ENCODE measurements at places on chromosomes 4 and X.

DNA sequence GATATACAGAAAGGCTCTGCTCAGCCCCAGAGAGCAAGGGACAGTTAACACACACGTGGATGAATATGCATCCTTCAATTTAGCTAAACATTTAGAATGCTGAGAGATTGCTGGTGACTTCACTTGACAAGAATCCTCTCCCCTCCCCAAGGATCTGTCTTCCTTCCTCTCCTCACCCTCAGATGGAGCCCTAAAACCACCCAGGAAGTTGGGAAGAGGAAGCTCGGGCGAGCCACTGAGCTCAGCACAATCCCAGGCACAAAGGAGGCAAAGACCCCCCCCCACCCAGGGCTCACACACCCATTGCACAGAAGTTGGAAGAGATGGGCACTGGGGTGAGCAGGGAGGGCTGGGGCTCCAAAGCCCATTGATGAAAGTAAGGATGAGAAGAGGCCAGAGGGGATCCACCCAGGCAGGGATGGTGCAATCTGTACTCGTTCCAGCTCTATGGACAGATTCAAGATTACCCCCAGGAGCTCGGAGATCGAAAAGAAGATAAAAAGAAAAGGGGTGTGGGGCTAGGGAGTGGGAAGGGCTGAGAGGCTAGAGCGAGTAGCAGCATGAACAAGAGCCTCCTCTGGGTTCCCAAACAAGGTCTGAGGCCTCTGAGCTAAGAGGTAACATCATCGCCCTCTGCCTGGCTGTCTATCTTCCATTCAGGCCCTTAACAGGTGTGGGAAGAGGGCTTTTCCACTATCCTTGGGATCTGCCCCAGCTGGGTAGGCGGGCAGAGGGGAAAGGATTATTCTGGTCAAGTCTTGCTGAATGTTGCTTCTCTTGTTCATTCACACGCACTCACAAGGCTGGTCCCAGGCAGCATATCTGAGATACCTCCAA, 1.2 kb downstream of the TFE3 start:
- DNase-seq, result peak; percentile 9

DNA sequence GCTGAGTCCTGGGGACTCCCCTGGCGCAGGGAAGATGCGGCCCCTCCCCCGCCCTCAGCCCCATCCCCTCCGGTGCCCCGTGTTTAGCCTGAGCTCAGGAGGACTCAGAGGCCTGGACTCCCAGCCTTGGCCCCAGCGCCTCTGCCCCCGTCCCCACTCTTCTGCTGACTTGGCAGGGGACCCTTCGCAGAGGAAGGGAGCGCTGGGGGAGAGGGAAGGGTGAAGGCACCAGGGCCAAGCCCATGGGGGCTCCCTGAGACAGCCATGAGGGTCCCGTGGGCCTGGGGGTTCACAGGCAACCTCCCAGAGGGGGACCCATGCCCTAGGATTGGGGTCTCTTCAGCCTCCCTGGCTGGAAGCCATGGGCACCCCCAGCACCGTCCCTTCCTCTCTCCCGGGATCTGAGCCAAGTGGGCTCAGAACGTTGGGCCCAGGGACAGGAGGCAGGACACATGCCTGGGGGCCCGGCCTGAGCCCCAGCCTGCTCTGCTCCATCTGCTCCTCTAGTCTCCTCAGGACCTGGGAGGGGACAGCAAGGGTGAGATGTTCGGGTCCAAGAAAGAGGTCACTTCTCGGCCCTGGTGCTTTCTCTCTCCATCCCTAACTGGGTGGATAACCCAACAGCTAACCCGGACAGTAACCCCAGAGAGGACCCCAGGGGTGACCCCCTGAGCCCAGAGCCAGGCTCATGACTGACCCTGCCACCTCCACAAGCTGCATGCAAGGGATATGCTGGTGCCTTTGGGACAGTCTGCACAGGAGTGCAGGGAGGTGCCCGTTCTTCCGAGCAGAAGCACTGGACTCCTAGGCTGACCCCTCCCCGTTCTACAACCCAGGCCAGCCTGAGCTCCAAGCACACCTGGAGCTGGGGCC, 1.5 kb upstream of the CPLX1 start:
- DNase-seq, result no peak

DNA sequence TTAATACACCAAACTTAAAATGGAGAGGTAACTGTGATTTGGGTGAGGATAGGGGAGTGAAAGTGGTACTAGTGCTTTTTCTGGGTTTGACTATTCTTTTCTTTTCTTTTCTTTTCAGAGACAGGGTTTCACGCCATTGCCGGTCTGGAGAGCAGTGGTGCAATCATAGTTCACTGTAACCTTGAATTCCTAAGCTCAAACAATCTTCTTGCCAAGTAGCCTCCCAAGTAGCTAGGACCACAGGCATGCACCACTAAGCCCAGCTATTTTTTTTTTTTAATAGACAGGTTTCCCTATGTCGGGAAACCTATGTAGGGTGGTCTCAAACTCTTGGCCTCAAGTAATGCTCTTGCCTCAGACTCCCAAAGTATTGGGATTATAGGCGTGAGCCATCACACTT, 3.0 kb upstream of the ARMCX4 start:
- no peak for DNase-seq

- no peak for DNase-seq
Observed at GRCh38 chr4:169800541-169800940, 42.8 kb upstream of the HPF1 start.

DNA sequence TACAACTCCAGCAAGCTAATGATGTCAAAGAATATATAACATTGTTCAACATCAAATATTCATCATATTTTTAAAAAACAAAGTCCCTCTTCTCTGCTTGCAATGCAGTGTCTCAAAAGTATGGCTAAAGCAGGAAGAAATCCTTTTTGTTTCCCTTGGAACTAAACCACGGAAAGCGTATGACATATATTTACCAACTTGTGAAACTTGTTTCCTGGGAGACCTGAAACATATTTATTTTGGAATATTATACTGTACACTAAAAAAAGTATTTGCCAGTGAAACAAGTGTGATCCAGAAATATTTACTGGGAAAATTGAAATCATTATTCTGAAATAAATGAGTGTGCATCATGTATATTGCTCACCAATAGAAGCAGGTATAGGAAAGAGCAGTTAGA, 156.0 kb upstream of the ANKRD50 start:
- no peak for DNase-seq

DNA sequence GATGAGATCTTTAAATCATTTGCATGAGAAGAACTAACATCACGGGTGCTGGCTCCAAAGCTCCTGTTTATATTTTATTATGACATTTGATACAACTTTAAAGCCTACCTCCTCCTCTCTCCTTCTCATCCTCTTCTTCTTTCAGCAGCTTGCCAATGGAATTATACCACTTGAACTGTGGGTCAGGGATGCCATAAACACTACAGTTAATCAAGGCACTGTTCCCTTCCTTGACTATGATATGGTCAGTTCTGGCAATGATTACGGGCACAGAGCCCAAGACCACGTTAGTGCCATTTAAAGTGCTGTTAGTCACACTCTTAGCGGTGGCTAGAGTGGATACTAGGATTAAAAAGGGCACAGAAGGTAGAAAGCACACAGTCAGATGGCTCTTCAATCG, 20.7 kb downstream of the MFAP3L start:
- DNase-seq, result no peak

- DNase-seq, result no peak
Observed at GRCh38 chrX:119989905-119990555, 46.5 kb upstream of the NKAP start.

GRCh38 chr4:132982151-132982550, 166.9 kb upstream of the PCDH10 start:
- DNase-seq, result no peak

- DNase-seq, result no peak
Observed at GRCh38 chrX:24979081-24979480, 36.7 kb downstream of the ARX start.

- no peak for DNase-seq
Observed at GRCh38 chr4:139783741-139784484, 118.3 kb downstream of the MGST2 start.

GRCh38 chr4:127622621-127622920, 10.2 kb upstream of the INTU start:
- no peak for DNase-seq

DNA sequence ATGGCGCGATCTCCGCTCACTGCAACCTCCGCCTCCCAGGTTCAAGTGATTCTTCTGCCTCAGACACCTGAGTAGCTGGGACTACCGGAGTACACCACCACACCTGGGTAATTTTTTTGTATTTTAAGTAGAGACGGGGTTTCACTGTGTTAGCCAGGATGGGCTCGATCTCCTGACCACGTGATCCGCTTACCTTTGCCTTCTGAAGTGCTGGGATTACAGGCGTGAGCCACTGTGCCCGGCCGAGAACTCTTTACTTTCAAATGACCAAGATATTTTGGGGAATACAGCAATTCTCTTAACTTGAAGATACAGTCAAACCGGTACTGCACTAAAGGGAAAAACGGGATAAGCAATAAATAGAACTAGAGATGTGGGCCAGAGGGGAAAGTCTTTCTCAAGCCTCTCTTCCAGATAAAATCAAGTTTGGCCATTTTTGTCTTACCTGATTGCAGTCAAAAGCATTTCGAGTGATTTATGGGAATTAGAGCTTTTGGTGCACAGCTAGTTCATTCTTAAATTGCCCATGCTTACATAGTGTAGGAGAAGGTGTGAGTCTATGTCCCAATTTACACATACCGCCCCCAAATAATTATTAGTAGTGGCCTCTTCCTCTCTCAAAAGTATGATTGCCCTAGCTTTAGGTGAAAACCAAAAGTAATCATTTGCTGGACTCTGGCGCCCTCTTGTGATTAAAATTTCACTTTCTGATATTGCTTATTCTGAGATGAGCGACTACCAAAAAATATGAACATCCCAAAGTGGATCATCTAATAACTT, 53.2 kb upstream of the ABCG2 start:
- DNase-seq, result peak; percentile 72

DNA sequence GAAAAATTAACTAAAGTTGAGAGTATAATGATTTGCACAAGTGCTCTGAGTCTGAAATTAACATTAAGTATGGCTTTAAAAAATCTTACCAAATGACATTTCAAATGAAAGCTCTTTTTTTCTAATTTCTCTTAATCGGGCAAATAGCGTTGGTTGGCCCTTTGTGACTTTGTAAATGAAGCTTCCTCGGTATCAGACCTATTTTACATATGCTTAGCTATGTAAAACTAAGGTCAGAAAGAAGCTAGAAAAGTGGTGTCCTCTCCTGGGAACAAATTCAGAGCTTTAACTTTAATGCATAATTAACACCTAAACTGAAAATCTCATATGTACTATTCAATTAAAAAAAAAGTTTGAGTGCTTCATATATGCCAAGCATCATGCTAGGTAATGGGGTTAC, 62.7 kb downstream of the N4BP2 start:
- no peak for DNase-seq

- no peak for DNase-seq
Observed at GRCh38 chrX:1582686-1583437, 8.5 kb upstream of the AKAP17A start.

- DNase-seq, result no peak
Observed at GRCh38 chr4:119050527-119051090, 85.0 kb upstream of the MYOZ2 start.

DNA sequence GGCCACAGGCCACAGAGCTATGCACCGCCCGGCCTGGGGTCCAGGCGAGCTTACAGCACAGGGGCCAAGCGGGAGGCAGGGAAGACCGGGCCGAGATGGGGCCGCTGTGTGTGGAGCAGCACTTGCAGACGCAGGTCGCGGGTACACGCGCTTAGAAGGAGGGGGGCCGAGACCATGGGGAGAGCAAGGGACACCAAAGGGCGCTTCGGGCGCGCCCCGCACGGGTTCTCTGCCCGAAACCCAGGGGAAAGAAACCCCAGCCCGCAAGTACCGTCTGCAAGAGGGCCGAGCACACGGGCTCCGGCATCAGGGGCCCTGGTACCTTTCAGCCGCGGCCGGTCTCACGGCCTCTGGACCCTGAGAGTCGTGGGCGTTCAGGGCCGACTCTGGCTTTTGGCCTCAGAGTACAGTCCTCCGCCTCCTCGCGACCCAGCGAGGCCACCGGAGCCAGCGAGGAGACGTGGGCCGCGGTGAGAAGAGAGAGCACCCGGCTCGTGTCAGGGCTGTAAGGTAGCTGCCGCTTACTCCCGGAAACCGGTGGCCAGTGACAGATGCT, 342 bp downstream of the EOLA2 start:
- no peak for DNase-seq

DNA sequence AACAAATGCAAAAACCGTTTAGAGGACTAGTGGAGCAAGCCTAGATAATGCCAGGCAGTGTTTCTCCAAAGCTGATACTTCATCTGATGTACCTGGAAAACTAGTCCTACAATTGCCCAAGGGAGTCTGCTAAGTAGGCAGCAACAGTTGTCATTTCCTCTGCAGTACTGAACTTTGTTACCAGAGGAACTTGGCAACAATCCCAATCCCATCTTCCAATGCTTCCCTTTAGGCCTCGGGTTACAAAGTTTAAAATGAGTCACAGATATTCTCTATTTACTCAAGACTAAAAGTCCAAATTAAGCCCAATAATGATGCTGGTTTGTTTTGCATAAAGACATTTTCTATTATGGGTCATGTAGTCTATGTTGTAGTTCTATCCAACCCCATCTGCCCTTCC, 120.0 kb upstream of the GLRA2 start:
- no peak for DNase-seq

DNA sequence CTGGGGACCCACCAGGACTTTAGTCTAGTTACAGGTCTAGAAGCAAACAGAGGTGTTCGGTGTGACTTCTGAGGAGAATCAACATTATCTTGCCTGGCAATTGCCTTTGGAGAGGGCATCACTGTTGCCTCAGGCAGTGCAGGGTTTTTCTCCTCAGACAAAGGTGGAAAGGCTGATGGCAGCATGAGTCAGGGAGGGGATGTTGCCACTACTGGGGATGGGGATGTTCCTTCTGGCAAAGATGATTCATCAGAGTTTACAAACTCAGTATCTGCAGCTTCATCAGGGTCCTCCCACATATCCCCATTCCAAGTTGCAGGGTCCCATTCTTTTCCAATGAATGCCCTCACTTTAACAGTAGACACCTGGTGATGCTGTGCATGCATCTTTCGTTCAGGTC, 91.3 kb upstream of the GALNTL6 start:
- DNase-seq, result no peak

GRCh38 chrX:21934414-21934813, 6.1 kb upstream of the SMS start:
- DNase-seq, result no peak

- no peak for DNase-seq
Observed at GRCh38 chrX:38803243-38803587, 2.0 kb downstream of the MID1IP1 start.

GRCh38 chr4:153971899-153972298, 183.0 kb upstream of the SFRP2 start:
- DNase-seq, result no peak

DNA sequence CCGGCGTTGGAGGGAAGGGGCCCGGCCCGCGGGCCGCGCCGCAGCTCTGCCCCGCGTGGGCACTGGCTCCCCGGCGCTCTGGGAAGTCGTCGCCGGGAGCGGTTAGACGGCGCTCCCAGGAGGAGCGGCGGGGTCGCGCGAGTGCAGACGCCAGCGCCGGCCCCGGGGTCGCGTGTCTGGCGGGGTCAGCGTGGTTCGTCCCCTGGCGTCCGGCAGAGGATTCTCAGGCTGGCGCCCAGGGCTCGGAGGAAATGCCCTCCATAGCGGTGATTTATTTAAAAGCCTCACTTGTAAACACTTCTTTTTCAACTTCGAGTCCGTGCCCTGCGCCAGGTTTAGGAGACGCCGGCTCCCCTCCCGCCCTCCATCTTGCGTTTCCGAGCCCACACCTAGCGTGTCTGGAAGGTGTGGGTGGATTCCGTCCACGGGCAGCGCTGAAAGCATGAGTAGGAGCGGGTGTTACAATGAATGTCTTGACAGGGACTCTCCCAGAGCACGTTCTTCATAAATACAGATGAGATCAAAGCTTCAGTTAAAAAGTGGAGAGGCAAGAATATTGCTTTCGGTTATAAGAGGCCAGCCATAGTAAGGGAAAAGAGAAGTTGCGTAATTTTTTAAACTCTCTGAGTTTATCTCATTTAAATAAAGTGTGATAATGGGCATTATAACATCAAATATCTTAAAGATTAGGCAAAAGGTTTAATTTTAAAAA, 692 bp downstream of the FAM241A start:
- peak; percentile 75 for DNase-seq

All from inflammatory macrophage treated with lipopolysaccharide for 4 hours (primary cell).